ENCODE measurements at places on chromosomes 5 and 9.

DNA sequence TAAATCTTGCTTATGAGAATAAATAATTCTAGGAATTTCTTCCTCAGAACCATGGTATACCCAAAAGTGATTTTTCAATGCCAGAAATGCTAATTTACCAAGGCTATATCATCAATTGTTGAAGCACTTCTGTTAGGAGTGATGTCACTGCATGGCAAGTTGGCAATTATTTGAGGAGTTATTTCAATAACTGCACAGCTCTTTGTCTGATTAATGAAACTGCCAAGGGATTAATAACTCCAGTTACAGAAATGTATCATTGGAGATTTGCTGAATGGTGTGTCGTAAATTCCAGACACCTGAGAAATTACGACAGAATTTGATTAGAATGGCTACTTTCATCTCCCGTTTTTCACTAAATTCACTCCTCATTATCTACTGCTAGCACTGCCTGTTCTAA, 182.6 kb upstream of the TYRP1 start:
- DNase-seq, result no peak

- no peak for DNase-seq
These were observed 116.0 kb downstream of the NMUR2 start for GRCh38 chr5:152288917-152289595.

GRCh38 chr9:91873637-91874051, 76.4 kb downstream of the ROR2 start:
- no peak for DNase-seq

- DNase-seq, result no peak
These were observed 116.9 kb upstream of the KLF9 start for GRCh38 chr9:70531311-70531710.

DNA sequence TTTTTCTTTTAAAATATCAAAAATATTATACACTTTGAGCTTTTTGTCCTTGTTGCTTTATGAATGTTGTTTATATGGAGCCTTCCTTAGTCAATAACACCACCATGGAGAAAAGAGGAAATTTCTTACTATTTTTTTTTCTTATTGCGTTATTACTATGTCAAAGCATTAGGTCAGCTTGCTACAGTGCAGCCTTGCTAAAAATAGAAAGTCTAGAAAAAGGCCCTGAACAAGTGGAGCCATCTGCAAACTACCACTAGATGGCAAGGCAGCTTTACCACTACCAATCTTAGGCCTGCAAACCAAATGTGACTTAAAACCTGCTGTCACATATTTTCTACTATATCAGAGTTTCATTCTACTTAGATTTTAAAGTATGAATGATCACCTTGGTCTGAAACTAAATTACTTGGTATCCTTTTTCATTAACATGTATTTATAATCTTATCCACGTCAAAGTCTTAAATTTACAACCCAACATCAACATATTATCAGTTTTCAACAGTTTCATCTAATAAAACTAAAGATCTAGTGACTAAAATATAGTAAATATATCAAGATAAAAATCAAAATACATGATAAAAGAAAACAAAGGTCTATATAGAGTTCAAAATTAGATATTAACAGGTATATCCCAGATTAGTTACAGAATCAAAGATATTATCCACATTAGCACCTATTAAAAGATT, 113.1 kb upstream of the ACOT12 start:
- DNase-seq, result no peak

DNA sequence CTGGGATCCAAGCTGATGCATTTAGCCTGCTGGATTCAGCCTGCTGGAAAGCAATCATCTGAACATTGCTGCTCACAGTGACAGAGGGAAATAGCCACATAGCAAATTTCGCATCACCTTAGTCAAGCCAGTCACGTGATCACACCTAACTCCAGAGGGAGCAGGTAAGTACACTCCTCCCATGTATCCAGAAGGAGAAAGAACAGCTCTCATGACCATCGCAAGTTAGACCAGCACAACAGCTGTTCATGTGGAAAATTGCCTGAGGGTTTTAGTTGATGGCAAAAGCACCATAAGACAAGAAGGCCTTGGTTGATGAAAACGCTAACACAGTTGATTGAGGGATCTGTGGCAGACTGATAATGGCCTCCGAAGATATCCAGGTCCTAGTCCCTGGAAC, 34.2 kb upstream of the MYO10 start:
- DNase-seq, result no peak

- DNase-seq, result no peak
These were observed 20.4 kb upstream of the SLC2A6 start for GRCh38 chr9:133499132-133499891.

DNA sequence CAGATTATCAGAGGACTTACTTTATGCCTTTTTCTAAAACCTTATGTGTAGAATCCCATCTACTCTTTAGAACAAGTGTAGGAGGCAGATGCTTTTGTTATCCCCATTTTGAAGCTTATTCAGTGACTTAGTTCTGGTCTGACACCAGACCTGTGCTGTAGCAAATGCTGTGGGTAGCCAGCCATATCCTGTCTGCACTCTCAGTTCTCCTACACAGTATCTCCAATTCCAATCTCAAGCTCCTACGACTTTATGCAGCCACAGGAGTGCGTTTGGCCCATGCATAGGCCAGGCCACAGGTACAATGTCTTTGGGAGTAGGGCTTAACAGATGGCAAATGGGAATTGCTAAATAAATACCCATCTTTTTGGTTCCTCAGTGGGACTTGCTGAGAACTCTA, 292.6 kb downstream of the MCTP1 start:
- DNase-seq, result no peak

- DNase-seq, result no peak
These were observed 120.7 kb upstream of the MVB12B start for GRCh38 chr9:126205845-126206498.

DNA sequence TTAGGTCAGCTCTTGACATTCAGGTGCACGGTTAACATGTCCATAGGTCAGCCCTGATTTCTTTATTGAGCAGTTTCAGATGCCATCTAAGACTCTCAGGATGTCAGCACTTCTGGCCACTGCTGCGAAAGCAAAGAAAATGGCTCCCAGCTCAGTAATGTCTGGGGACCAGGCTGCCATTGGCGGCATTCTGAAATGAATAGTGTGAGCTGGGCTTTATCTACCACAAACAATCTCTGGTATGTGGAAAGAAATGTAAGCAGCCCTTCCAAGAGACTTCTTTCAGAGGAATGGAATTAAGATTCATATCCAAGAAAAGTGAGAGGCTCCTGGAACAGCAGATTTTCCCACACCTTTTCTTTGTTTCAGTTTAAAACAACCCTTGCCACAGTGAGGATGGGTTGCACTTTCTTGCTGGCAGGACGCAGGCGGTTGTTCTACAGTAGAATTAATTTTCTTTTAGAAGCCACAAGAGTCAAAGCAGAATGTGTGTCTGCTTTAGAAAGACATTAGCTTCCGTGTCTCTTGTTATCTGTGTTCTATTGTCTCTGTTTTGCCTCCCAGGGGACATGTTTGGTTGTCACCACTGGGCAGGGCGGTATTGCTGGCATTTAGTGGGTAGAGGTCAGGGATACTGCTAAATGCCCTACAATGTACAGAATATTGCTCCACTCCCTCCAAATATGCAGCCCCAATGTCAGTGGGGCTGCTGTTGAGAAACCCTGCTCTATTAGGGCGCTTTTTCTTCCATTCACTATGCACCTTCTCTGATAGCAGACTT, 149.9 kb upstream of the ANKH start:
- DNase-seq, result no peak

- DNase-seq, result no peak
These were observed 37.3 kb upstream of the AKNA start for GRCh38 chr9:114425126-114425525.

Data from stimulated activated CD8-positive, alpha-beta memory T cell treated with anti-CD3 and anti-CD28 coated beads, Interleukin-2, amount 100 ng/mL, for 48 hours (primary cell).